Activated naive CD4-positive, alpha-beta T cell (primary cell): ENCODE measurements at places on chromosomes 6 and 20.
A peak's percentile ranks its signal among the peaks of the same experiment; 100 is the strongest.

GRCh38 chr6:142746524-142746923 lies 198.5 kb downstream of the HIVEP2 start:
- DNase-seq = peak; percentile 13

- no peak for DNase-seq
Observed at GRCh38 chr20:23114448-23115082, 28.4 kb upstream of the CD93 start.

GRCh38 chr6:12637960-12638641 lies 78.5 kb upstream of the PHACTR1 start:
- DNase-seq = no peak

- no peak for DNase-seq
Observed at GRCh38 chr6:30158475-30159040, 2.5 kb downstream of the TRIM10 start.

- no peak for DNase-seq
Observed at GRCh38 chr20:47231382-47232039, 125.0 kb downstream of the ZMYND8 start.

GRCh38 chr6:150314230-150315188 lies 54.3 kb upstream of the IYD start:
- no peak for DNase-seq

DNA sequence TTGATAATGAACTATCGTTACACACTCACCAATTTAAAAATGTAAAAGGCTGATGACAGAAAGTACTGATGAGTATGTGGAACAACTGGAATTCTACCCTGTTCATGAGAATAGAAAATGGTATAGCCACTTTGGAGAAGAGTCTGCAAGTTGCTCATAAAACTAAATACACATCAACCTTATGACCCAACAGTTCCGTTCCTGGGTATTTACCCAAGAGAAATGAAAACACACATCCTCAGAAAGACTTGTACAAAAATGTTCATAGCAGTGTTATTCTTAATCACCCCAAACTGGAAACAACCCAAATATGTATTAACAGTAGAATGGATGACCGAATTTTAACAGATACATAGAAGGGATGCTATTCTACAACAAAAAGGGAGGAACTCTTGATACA lies 145.7 kb upstream of the LRFN2 start:
- DNase-seq = no peak

DNA sequence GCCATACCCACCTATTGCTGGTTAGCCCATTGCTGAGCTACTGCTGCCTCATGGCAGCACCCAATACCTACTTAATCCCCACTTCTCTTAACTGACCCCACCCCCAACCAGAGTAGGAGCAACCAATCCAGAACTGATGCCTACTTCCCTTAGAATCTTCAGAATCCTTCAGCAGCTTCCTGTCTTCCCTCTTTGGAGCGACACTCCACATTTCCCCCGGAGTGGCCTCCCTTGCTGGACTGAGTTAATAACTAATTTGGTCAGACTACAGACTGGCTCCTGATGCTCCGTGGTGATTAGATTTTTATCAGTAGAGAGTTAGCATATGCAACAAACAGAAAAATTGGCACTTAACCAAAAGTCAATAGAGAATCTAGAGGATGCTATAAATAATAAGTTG lies 51.2 kb upstream of the UBR2 start:
- no peak for DNase-seq

GRCh38 chr6:22612236-22612635 lies 42.9 kb downstream of the HDGFL1 start:
- no peak for DNase-seq

DNA sequence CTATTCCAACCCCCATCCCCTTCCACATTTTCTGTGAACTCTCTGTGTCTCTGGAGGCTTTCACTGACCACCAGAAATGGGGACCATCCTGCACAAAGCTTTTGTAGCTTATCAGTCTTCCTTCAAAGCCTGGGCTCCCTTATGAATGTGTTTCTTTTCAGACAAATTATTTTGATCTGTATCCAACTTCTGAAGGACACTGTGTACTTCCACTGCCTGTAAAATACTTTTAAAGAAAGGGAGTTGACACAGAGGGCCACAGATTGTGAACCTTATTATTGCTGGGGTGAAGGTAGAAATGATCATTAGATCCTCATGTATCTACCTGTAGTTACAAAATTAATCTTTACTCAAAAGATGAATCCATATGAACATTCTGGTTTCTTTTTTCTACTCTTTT lies 135.6 kb downstream of the CARMIL1 start:
- no peak for DNase-seq

GRCh38 chr6:116156405-116157326 lies 30.7 kb upstream of the COL10A1 start:
- no peak for DNase-seq

DNA sequence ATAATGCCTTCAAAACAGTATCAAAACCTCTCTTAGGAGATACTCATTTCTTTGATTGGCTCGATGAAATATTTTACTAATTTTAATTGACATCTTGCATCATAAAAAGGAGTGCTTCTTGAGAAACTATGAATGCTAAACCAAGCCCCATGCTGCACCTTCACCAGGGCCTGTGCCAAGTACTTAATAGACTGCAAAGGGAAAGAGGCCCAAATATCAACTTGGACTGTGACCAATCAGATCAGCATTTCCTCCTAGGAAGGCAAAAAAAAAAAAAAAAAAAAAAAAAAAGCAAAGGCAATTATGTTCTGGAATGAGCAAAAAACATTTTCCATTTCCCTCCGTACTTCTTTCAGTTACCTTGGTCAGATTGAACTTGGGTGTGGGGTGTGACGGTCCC lies 253.0 kb upstream of the SOX4 start:
- DNase-seq = no peak

GRCh38 chr6:119484598-119484997 lies 135.0 kb upstream of the MAN1A1 start:
- DNase-seq = no peak

GRCh38 chr20:12331236-12331635 lies 413.5 kb downstream of the BTBD3 start:
- no peak for DNase-seq

DNA sequence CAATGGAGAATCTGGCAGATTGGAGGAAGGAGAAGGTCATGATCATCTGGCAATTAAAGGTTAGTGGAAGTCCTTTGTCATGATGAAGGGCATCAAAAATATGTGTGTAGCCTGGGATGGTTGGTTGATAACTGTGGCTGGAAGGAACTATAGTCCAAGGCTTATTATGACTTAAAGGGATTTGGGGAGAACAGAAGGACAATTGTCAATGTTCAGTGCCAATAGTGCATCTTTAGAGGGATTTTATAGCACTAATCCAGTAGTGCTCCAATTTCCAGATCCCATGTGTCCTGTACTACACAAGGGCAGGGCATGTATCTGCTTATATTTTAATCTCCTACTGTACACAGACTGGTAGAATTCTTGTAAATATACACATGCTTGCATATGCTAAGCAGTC lies 5.0 kb upstream of the ZBTB24 start:
- no peak for DNase-seq

DNA sequence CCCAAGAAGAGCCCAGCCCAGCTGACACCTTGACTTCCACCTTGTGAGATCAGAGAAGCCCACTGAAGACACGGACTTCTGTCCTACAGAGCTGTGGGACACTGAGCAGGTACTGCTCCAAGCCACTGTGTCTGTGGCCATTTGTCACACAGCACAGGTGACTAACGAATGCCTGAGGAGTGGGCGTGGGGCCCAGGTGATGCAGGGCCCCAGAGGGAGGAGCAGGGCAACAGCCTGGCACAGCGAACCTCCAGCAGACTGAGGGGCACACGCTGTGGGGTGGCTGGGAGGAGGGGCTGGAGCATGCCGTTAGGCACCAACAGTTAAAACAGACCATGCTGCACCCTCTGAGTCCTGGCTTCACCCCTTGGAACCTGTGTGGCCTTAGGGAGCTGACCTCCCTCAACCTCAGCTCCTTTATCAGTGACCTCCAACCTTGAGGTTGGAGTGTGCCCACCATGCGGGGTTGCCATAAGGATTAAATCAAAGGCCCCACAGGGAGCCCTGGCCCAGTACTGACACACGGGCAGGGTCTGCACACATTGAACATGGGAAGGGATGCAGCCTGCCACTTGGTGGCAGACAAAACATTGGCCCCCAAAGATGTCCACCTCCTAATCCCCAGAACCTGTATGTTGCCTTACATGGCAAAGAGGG lies 119.9 kb upstream of the CST7 start:
- DNase-seq = no peak

GRCh38 chr6:106309766-106310373 lies 15.7 kb downstream of the ATG5 start:
- no peak for DNase-seq

DNA sequence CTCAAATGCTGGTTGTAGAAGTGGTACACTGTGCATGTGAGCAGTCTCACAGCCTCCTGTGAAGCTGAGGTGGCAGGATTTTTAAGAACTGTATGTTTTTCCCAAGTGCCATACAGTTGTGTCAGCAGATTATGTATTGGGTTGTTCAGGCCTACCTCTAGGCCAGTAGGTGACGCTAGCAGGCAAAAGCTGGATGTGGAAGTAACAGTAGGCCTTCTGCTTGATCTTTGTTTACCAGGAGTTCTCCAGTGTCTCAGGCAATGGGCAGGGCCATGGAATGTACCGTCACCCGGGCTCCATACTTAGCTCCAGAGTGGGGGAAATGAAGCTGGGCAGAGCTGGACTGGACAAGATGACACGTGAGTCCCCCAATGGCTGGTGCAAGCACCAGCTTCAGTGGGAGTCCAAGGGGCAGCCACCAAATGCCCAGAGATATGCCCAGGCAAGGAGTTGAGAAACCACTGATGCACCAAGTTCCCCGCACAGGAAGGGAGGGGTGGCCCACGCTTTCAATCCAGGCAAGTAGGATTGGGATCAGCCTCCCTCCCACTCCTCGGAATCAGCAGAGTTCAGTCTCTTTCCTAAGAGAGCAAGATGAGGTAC lies 289.7 kb downstream of the HTR1B start:
- DNase-seq = no peak

DNA sequence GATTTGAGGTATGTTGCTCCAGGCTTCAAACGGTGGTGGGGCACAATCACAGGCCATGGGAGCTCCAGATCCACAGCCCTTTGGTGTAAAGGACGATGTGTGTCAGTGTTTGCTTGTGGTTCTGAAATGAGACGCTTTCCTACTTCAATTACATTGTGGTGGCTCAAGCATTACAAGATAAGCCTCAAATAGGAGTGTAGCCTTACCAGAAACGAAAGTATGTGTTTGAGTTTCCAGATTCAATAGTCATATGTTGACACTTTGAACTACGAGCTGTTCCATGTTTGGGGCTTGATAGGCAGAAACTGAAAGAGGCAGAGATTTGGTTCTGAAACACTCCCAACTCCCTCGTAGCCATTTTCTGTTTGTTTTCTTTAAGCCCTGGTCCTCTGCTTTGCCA lies 187.1 kb downstream of the MYLK4 start:
- no peak for DNase-seq

GRCh38 chr6:41743406-41744235 lies 3.6 kb downstream of the PGC start:
- no peak for DNase-seq

GRCh38 chr20:1171461-1172093 lies 13.2 kb downstream of the TMEM74B start:
- peak; percentile 2 for DNase-seq

GRCh38 chr6:75735491-75736186 lies 13.4 kb upstream of the MYO6 start:
- DNase-seq = no peak
